Astrocyte (in vitro differentiated cells and primary cell): ENCODE measurements at places on chromosomes 13 and 19.
A peak's percentile ranks its signal among the peaks of the same experiment; 100 is the strongest.

- no peak for DNase-seq
These were observed 34.5 kb downstream of the MTMR6 start for GRCh38 chr13:25252752-25253151.

DNA sequence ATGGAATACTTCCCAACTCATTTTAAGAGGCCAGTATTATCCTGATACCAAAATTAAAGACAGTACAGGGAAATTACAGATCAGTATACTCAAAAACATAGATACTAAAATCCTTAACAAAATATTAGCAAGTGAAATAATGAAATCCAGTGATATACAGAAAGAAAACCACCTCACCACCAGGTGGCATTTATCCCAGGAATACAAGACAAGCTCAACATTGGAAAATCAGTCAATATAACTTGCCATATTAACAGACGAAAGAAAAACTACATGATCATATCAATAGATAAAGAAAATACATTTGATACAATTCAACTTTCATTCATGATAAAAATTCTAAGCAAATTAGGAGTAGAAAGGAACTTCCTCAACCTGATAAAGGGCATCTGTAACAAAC, 6.7 kb upstream of the GNA15 start:
- DNase-seq, result peak; percentile 33

DNA sequence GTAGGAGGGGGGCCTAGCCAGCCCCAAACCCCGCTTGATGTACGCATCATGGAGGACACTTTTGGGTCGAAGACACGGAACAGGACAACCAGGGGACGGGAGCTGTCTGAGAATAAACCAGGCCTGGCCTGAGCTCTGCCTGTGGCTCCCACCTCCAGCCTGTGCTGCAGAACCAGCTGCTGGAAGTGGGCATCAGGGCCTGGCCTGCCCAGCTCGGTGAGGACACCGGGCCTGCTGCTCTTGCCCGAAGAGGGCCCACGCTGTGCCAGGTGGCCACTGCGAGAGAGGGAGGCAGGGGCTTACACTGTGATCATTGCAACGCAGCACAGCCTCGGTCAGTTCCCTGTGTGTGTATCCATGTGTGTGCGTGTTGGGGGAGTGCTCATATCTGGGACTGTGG, 34.6 kb downstream of the CEBPG start:
- no peak for DNase-seq

DNA sequence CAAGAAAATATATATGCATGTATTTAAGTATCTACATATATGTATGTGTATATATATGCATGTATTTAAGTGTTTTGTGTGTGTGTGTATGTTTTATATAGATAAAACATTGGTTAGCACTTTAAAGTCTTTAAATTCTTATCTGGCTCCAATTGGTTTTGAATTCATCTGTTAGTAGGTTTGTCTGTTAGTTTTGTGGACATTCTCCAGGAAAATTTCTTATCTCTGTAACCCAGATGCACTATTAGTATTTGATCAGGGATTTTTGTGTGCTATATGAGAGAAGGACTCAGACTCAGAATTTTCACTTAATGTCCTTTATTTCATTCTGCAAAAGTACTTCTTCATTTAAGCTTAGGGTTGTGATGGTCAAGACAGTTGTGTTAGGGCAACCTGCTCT, 103.1 kb downstream of the ITGBL1 start:
- DNase-seq, result no peak

- DNase-seq, result no peak
These were observed 14.7 kb upstream of the PDCD5 start for GRCh38 chr19:32566246-32566830.

DNA sequence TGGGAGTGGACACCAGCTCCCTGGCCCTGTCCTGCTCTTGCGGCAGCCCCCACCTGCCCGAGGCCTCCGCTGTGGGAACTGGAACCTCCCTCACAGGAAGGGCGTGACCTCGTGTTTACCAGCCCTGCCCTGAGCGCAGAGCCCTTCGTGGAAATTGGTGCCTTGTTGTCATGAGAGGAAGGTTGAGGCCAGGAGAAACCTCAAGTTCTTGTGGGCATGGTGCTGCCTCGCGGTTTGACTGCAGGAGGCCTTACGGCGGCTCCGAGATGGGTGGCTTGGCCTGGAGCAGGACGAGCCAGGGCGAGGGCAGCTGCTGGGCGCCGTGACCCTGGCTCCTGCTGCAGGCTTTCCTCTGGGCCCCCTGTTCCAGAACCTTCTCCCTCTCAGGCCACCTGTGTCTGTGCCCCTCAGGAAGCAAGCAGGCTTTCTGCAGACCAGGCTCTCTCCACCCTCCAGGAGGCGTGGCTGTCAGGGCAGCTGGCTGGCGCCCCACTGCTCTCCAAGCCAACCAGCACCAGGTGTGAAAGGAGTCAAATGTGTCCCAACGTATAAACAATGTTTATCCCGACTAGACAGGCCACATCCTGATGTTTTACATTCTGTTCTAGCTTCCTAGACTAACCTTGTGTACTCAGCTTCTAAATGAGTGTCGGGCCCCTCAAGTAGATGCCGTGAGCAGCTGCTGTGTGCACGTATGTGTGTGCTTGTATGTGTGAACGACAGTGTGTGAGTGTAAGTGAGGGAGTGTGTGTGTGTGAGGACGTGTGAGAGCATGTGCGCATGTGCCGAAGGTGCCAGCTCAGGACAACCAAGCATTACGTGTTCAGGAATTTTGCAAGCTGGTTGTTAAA, 10.4 kb upstream of the RASA3 start:
- DNase-seq, result no peak

DNA sequence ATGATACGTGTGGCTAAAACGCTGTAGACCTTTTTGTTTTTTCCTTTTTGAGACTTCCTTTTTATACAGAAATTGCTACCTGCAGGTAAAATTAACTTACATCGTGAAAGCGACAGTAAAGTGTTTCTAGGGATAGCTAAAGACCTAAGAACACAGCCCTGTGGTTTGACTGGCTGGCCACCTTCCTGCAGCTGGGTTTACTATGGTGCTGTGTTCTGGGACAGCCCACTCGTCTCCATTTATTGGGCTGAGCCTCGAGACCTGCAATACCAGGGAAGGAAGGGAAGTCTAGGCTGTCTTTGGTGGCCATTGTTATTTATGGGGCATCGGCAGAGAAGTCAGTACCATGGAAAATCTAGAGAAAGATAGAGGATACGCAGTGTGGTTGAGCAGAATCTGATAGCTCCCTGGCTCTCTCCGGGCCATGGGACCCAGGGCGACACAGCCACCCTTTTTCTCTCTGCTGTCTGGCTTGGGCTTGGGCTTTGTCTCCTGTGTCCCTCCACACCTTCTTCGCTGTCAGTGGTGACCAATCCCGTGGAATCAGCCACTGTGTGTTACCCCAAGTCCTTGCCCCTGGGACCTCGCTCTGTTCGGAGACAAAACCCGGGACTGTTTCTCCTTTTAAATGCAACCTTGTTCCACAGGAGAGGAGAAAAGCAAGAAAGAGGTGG, 30.9 kb downstream of the ACTN4 start:
- DNase-seq, result no peak

GRCh38 chr19:38880882-38881609, 3.0 kb upstream of the RINL start:
- DNase-seq, result no peak

DNA sequence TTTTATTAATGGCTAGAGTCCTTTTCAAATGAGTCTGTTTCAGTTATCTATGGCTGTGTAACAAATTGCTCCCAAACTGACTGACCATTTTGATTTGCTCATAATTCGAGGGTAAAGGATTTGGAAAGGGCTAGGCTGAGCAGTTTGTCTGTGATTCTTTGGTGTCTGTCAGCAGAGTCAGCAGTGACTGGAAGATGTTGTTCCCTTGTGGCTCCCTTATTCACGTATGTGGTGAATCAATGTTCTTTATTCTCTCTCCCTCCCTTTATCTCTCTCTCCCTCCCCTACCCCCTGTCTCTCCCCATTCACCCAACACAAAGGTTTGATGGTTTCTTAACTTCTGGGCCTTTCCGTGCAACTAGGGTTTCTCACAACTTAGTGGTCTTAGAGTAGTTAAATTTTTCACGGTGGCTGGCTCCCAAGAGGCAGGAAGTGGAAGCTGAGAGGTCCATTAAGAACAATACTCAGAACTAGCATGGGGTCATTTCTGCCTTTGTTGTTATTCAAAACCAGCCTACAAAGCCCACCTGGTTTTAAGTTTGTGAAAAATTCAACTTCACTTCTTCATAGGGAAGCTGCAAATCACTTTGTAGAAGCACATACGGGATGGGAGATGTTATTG, 772.5 kb upstream of the SLITRK1 start:
- no peak for DNase-seq

DNA sequence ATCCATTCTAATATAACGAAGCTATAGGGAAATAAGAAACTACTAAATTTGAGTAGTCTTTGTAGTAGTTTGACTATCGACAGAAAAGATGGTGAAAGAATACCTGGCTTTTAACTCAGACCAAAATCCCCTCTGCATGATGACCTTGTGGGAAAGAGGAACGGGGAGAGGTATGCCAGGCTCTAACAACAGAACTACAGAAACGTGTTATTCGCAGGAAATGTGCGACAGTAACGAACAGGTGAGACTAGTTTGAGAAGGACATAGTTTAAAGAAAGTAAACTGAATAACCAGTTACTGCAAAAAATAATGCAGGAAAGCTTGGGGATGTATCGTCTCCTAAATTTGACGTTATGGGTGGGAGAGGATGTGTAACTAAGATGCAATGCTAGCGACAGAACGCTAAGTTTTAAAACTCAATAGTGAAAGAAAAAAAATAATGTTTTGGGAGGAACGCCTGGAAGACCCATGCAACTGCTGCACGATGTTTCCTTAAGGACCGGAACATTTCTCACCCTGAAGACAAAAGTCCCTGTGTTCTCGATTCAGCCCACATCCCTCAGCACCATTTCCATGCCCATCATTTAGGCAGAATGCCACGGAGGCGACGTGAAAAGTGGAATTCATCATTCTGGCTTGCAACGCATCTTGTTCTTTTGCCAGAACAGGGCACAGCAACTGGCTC, 1.6 kb upstream of the RAP2A start:
- no peak for DNase-seq

GRCh38 chr19:13965926-13966683, 13.8 kb downstream of the DCAF15 start:
- no peak for DNase-seq

DNA sequence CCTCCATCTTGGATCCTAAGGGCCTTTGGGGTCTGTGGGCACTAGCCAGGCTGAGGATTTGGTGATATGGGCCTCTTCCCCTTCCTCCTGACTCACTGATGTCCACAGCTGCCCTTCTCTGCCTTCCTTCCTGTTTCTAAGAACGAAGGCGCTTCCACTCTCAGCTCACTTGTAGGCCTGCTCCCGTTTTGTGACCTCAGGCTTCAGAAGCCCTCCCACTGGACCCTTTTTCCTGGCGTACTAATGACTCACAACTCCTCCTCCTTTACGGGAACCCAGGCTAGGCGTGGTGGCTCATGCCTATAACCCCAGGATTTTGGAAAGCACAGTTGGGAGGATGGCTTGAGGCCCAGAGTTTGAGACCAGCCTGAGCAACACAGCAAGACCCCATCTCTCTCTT, 55.6 kb downstream of the TMED1 start:
- peak; percentile 77 for DNase-seq
